ENCODE measurements at places on chromosomes 5 and 9.
A peak's percentile ranks its signal among the peaks of the same experiment; 100 is the strongest.

DNA sequence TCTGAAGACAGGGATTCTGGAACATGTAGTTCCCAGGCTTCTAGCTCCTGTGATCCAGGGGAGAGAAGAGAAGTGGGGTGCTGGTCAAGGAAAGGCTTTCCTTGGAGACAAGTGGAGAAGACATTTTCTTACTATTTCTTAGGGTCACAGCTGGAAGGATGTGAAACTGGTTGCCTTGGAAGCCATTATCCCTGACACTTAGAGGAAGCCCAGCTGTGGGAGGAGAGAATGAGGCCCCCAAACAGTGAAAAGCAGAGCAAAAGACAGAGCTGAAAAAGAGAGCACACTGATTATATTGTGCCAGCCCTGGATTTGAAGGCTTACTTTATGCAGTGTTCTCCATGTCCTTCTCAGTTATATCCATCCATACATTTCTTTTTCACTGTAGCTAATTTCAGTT lies 17.5 kb upstream of the SHB start:
- DNase-seq: no peak

DNA sequence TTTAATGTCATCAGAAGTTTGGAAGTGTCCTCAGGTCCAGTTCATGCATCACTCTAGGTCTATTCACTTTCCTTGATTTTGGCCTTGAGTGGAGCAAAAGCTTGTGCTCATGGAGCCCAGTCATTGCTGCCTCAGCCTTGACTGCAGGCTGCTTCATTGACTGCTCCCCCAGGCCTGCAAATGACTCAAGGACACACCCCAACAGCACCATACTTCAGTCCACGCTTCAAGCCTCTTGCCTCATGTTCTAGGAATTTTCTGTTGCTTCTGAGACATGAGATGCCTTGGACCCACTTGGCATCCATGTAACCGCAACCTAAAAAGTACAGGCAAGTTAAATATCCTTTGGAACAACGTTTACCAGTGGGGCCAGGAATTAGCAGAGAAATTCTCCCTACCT lies 193.7 kb downstream of the PIK3R1 start:
- DNase-seq: no peak

GRCh38 chr5:174303035-174303434 lies 257.5 kb downstream of the NSG2 start:
- DNase-seq: no peak

DNA sequence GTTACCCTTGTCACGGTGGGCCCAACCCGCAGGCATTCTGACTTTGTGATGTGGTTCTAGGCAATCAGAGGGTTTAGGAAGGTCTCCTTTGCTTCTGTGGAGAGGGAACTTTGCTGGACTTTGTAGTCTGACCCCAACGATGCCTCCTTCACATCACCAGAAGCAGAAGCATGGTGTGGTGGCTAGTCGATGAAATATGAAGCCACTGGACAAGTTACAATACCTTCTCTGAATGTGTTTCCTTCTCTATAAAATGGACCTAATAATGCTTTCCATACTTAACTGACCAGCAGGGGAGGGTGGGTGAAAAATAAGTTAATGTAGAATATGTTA lies 607 bp downstream of the SPEF2 start:
- DNase-seq: peak; percentile 2

- no peak for DNase-seq
Observed at GRCh38 chr9:115035841-115036612, 81.9 kb downstream of the TNC start.

All from skin of body (tissue), 3 donors.